T-cell (primary cell): ENCODE measurements at places on chromosomes 1 and 21.

DNA sequence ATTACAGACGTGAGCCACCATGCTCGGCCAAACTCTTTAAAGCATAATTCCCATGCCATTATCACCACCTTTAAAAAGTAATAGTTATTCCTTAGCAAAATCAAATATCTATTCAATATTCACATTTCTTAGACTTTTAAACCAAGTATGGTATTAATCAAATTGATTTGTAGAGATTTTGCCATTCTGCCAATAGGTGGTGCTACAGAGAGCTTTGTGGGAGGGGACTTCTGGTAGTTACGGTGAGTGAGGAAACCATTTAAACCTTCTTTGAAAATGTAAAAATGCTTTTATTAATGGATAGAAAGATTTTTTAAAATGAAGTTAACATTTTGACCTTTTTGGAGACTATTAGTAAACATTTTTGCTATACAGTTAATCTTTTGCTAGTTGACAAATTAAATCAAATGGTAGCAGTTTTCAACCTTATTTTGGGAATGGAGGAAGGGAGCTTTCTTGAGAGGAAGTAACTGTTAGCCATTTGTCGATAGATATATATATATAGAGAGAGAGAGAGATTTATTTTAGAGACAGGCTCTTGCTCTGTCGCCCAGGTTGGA is 19.3 kb downstream of the IARS2 start:
- DNase-seq: no peak

DNA sequence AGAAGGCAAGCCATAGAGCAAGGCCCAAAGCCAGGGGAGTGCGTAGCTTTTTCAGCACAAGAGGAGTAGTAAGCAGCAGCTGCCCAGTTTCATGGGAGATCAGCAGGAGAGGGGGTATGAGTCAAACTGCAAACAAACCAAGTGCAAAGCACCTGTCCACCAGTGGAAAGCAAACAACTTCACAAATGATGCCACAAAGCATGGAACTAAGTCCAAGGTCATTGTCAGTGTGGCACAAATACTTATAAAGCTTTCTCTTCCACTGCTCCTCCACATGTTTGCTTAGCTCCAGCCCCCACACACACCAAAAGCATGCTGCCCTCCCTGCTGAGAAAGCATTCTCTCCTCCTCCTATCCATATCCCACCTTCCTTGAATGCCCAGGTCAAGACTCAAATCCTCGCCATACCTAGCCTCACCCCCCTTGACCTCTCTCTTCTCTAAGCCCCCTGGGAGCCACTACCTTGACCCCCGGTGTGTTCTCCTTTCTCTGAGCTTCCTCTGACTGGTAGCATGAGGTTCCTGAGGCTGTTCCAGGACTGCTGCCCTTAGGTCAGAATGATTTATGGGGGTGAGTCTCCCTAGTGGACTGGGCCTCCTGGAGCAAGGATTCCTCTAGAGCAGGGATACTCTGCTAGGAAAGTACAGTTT is 70.4 kb downstream of the DMAP1 start:
- DNase-seq: no peak

GRCh38 chr1:1630965-1631781 is 800 bp upstream of the MMP23B start:
- DNase-seq: no peak

DNA sequence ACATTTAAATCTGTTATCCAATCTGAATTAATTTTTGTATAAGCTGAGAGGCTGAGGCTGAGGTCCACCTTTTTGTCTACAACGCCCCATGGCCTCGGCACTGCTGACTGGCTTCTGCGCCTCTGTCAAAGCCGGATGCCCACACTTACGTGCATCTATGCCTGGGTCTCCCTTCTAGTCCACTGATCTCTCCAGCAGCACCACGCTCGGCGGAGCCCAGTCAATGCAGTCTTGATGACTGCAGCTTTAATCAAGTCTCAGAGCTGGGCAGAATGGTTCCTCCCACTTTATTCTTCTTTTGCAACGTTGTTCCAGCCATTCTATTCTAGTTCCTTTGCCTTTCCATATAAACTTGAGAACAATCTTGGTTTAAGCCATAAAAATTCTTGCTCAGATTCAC is 9.4 kb downstream of the PRDM15 start:
- no peak for DNase-seq

DNA sequence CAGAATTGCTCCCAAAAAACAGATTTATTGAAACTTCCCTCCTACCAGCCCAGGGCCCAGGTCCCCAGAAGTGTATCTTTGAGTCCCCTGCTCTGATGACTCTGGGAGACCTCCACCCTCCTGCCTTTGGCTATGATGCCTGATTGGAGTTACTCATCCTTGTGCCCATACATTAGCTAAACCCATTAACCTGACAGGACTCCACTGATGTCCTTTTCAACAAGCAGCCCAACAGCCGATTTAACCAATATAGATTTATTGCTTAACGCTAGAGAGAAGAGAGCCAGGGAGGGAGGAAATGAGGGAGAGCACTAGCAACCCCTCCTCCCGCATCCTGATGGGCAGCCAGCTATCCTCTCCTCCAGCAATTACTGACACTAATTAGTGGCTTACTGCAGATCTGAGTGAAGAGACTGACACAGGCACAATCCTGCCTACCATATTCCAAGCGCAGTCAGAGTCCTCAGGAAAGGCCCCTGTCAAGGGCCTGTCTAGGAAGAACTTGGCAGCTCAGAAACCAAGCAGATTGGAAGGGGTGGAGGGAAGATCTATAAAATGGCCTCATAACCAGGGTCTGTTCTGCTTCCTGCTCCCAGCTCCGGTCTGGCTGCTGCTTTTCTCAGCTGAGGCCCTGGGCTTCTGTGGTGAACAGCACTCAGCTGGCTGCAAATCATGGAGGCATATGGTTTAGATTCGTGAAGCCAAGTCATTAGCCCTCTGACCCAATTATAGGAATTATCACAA is 484.5 kb upstream of the DAB1 start:
- no peak for DNase-seq

- DNase-seq: no peak
These were observed 675 bp upstream of the TEKT2 start for GRCh38 chr1:36083219-36083618.
